Stimulated activated CD4-positive, alpha-beta T cell treated with anti-CD3 and anti-CD28 coated beads, Interleukin-4, amount 100 ng/mL, for 48 hours (primary cell): ENCODE measurements at places on chromosomes 4 and X.

- DNase-seq = peak; percentile 3
Measured at GRCh38 chr4:147732518-147733235, 789 bp downstream of the ARHGAP10 start.

- DNase-seq = no peak
Measured at GRCh38 chr4:73676861-73677323, 56.7 kb upstream of the RASSF6 start.

GRCh38 chrX:11778230-11778629, 20.2 kb downstream of the MSL3 start:
- no peak for DNase-seq

DNA sequence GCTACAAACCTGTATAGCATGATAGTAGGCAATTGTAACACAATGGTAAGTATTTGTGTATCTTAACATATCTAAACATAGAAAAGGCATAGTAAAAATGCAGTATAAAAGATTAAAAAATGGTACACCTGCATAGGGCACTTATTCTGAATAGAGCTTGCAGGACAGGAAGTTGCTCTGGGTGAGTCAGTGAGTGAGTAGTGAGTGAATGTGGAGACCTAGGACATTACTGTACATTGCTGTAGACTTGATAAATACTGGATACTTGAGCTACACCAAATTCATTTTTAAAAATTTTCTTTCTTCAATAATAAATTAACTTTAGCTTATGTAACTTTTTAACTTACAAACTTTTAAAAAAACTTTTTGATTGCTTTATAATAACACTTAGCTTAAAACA, 68.2 kb upstream of the MAML3 start:
- no peak for DNase-seq

GRCh38 chrX:3443184-3443583, 96.7 kb upstream of the MXRA5 start:
- DNase-seq = no peak

- DNase-seq = no peak
Measured at GRCh38 chrX:134706138-134706537, 47.9 kb upstream of the PLAC1 start.

GRCh38 chr4:122692641-122693520, 39.6 kb upstream of the BBS12 start:
- DNase-seq = no peak

GRCh38 chrX:1537031-1537715, at the start of gene P2RY8:
Gene P2RY8, minus strand, starts transcription at chrX:1537185. Its CDS starts 70,627 bp downstream, at chrX:1466558.
- peak; percentile 76 for DNase-seq

- no peak for DNase-seq
Measured at GRCh38 chrX:108590496-108590895, 145.9 kb downstream of the IRS4 start.

DNA sequence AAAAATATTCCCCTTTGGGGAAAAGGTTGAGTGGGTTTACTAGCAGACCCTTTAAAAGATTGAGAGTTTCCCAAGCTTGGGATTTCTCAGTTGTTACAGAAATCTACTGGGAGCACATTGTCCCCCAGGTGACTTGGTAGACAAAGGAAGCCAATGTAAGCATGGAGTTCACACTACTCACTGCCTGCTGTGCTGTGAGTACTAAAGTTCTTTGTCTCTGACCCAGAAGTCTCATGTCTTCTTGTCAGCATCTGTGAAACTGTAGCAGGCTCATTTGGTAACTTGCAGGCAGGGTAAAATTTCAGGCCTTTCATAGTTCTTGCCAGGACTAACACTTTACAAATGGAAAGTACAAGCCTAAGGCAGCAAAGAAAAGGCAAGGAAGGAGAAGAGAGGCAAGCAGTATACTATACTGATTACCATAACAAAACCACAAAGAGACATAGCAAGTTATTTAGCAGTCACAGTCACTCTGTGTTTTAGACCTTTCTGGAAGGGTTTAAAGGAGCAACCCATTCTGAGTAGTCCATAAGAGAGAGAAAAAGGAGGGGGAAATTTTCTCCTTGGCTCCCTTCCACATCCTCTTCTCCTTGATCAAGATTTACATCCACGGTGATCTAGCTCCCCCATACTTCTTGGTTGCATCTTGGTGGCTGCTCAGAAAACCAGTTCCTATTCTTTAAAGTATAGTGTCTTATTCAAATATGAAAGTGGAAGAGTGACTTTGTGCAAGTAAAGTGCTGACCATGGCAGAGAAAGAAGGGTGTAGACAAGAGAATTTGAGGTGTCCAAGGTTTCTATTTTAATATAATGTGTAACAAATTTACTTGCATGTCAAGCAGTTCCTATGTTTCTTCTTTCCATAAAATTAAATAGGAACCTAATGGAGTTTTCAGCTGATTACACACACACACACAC, 160.0 kb upstream of the PDE5A start:
- no peak for DNase-seq

- DNase-seq = no peak
Measured at GRCh38 chr4:158302076-158302866, 92.0 kb downstream of the TMEM144 start.

- DNase-seq = no peak
Measured at GRCh38 chrX:136219893-136220292, 31.3 kb downstream of the MAP7D3 start.

GRCh38 chr4:7021930-7022664, 21.1 kb upstream of the TADA2B start:
- no peak for DNase-seq

- no peak for DNase-seq
Measured at GRCh38 chrX:37348971-37349220, 268 bp upstream of the PRRG1 start.

DNA sequence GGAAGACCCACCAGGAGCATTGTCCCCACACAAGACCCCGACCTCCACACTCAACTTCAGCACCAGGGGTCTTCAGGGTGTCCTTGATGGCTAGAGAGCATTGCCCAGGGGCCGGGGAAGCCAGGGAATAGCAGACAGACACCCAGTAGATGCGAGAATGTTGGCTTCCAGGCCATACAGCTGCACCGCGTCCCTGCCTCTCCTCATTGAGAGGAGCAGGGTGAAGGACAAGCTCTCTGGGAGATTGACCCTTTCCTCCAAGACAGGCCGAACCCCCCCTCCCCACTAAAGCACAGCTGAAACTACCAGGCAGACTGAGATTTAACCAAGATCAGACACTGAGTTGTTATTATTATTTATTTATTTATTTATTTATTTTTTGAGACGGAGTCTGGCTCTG, 42.6 kb upstream of the SLC25A4 start:
- no peak for DNase-seq

DNA sequence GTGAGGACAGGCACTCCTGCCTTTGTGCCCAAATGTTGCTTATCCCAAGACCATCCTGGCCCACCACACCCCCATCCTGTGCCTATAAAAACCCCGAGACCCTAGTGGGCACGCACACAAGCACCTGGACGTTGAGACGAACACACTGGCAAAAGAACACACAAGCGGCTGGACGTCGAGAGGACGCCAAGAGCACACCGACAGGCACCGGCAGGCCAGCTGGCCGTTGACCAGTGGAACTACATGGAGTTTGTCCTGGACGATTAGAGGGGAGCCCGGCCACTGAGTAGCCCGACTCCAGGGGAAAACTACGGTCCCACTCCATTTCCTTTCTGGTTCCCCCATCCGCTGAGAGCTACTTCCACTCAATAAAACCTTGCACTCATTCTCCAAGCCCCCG, 301.7 kb downstream of the PCDH10 start:
- no peak for DNase-seq

DNA sequence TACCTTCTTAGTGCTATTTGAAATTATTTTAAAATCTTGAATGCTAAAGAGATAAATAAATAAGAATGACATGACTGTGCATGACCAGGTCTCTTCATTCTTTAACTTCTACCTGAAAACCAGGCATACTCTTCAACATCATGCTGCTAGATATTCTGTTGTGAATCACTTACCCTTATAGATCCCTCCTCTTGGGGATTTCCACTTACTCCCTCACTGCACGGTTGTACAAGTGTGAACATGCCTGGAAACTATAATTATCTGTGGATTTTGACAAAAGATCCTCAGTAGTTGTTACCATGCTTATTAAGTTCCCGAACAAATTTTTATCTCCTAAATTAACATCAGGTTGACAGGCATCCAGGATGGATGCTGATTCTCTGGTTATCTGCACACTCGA, 54.3 kb downstream of the ADGRL3 start:
- no peak for DNase-seq

GRCh38 chrX:119238557-119238956, 2.5 kb downstream of the PGRMC1 start:
- DNase-seq = no peak

- no peak for DNase-seq
Measured at GRCh38 chr4:183960046-183960420, 54.9 kb downstream of the STOX2 start.

- DNase-seq = no peak
Measured at GRCh38 chr4:86506591-86506990, 87.5 kb upstream of the PTPN13 start.

DNA sequence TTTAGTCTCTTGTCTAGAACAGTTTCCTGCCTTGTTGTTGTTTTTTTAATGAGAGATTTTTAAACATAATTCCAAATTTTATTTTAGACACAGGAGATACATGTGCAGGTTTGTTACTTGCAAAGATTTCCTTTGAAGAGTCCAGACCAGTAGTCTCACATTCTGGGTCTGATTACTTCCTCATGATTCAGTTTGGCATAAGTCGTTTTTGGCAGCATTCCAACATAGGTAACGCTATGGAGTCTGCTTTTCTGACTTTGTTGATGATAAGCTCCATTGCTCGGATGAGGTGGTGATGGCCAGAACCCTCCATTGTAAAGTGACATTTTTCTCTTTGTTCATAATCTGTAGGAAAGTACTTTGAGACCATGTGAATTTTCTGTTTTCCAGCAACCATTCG, 74.7 kb downstream of the CLCN4 start:
- no peak for DNase-seq

- no peak for DNase-seq
Measured at GRCh38 chr4:137181293-137181899, 350.9 kb downstream of the PCDH18 start.

DNA sequence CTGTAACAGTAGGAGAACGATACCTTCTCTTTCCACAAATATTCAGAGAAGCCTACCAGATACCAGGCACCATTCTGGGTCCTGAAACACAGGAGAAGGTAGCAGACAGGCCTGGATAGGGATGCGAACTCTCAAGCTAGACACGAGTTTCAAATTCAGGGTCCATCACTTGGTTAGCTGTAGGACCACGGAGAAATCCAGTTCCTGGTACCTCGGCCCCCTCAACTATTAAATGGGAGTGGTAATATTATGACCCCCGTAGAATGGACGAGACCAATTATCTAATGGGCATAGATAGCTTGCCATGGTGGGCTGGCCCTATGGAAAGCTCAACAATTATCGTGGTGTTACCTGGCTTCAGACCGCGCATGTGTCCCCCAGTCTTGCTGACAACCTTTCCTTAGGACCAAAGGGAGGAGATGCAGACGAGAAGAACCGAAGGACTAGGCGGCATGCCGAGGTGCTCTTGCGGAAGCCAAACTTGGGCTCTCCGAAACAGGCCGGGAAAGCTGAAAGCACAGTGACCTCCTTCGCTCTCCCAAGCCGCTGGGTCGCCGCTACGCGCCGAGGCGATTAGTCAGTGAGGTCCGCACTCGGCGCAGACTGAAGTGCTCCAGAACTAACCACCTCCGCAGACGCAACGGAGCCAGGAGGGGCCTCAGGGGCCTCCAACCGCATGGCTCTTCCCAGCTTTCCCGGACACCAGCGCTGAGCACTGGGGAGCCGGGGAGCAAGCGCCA, 19.6 kb downstream of the NKX3-2 start:
- no peak for DNase-seq

DNA sequence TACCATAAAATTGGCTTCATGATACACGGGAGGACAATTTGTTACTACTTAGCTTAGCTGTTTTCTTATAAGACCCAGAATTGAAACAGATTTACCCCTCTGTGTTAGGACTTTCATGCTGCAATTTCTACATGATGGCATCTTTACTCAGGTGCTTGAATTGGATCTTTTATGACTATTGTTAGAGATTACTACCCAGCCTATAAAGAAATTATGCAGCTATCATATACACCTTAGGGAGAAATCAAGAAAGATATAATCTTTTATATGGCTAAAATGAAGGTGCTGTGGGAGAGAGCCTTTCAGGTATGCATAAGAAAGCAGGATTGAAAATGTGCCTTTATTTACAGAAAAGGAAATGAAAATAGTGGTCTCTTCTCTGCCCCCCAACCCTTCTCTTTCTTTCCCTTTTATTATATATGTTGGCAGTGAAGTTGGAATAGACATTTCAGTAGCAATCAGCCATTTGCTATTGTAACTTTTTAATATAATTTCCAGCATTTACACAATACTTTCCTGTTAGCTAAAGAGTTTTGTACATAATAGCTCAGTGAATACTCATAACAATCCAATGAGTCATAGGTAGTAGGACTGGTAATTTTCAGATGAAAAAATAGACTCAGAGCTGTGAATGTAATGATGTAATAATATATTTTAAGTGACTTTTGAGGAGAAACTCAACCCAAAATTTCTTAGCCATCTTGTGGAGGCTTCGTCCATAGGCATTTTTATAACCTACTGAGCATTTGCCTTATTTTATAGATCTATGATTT, 311.8 kb downstream of the ADGRL3 start:
- DNase-seq = no peak

GRCh38 chrX:31240982-31241381, 169.1 kb upstream of the FTHL17 start:
- no peak for DNase-seq

- DNase-seq = no peak
Measured at GRCh38 chr4:91840359-91840758, 463.4 kb upstream of the GRID2 start.

- no peak for DNase-seq
Measured at GRCh38 chr4:65190780-65191179, 479.5 kb downstream of the EPHA5 start.

- DNase-seq = no peak
Measured at GRCh38 chr4:1711571-1712215, 426 bp downstream of the SLBP start.

DNA sequence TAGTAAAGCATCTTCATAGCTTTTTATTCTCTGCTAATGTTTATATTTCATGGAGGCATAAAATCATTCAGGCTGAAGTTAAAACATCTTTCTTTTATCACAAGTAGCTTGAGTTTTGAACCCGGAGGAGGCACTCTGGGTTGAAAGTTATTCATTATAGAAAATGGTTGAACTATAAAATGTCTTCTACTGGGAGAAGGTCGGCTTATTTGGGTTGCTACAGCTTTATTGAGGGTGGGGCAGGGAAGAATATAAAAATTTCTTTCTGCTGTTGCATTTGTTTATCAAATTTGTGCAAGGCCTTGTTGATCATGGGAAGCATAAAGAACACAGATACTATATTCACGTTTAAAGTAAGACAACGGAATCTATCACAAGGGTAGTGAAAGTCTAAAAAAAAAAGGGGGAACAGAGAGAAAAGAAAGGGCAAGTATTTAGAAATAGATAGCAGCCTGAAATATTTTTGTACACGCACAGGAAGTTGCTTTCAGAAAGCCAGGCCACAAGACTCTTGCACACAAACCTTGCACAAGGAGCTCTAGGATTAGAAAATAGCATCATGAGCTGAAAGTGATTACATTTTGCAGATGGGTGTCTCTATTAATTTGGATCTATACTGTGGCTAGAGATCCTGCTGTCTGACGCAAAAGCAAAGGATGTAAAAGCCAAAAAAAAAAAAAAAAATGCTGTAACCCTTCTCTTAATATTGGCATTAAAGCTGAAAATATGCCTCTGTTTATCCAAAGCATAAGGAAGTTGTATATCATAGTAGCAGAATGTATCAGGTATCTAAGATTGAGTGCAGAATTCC, 37.2 kb upstream of the FAM9C start:
- no peak for DNase-seq

- DNase-seq = no peak
Measured at GRCh38 chr4:167774646-167775045, 317.7 kb upstream of the ANXA10 start.

- DNase-seq = no peak
Measured at GRCh38 chrX:43002526-43003203, 224.7 kb upstream of the PPP1R2C start.
